ENCODE measurements at places on chromosomes 6 and 20. TPM values are rescaled to one million over a fixed set of nuclear protein-coding genes. Genes with fewer than 3 reads are reported as not detected.
A peak's percentile ranks its signal among the peaks of the same experiment; 100 is the strongest.

The RAET1L gene
- not detected for total RNA-seq

The IL17F gene
- total RNA-seq = not detected

DNA sequence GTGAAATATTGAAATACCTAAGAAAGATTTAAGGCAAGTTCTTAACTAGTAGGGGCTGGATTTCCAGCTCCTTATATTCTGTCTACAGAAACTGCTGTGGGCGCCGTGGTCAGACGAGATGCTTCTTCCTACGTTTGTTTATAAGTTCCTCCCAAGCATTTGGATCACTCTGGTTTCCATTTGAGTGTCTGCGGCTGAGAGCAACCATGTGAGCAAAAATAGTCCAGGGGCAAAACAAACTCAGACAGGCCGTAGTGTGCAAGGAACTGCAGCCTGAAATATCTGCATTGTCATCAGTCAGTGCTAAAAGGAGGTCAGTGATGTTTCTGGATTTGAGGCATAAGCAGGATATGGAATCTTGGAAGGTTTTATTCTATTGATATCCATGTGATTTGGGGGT, 485.9 kb upstream of the JAG1 start:
- peak; percentile 77 for DNase-seq

- no peak for DNase-seq
Observed at GRCh38 chr6:12132351-12133222, 120.5 kb downstream of the HIVEP1 start.

GRCh38 chr6:56760842-56761241, 118.2 kb upstream of the DST start:
- DNase-seq = peak; percentile 37

DNA sequence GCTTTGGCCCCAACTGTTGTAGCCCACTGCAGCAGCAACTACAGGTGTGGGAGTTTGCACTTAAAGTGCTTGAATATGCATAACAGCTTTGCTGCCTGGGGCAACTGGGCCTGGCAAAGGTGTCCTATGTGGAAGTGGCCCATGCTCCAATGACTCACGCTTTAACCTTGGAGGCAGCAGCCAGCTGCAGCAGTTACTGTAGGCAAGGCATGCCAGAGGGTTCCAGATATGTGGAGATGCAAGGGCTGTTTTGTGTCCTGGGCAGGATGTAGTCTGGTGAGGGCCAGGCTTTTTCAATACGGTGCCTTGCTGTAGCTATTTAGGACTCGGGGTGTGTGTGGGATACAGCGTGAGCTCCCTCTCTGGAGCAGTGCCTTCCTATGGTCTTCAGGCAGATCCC, 150.3 kb downstream of the NKAIN2 start:
- DNase-seq = no peak

DNA sequence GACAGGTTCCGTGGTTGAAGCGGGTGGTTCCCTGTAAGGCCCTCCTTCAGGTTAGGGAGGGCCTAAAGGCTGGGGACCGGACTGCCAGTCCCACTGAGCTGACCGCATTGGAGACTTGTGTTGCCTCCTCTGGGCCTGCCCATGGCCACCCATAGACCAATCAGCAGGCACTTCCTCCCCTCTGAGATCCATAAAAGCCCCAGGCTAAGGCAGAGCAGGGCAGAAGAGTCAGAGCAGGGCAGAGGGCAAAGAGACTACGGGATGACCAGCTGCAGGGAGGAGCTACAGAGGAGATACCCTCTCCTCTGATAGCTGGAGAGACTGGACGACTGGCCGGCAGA, 537.4 kb downstream of the TENT5A start:
- no peak for DNase-seq

DNA sequence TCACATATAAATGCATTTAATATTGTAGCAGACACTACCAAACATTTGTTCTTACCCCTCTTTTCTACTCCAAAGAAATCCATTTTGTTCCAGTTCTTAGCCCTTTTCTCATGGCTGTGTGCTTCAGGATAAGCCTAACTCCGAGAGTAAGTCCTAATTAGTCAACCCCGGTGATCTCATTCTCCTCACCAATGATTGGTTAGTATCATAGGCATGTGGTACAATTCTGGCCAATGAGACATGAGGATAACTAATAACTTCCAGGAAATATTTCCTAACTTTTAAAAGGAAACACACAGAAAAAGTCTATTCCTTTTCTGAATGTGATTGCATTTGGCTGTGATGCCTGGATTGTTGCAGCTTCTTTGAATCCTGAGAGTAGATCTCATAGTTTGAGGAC, 116.0 kb downstream of the GPR63 start:
- DNase-seq = no peak

Data from SK-MEL-5 (cell line).